ENCODE measurements at places on chromosomes 7 and 10.
A peak's percentile ranks its signal among the peaks of the same experiment; 100 is the strongest.

DNA sequence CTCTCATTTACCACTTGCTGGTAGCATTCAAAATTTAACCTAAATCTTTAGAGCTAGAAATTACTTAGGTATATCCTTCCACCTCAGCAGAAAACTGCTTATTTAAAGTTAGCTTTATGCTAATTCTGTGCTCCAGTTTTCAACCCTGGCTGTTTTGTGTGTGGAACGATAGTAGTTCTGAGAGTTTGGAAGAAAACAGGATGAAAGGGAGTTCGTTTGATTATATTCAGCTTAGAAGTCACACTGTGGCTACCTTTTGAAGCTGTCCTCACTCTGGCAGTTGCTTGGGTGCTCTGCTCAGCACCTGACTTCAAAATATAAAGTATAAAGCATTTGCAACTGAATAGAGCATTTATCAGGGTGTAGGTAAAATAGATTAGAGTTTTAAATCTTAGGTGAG lies 2.6 kb upstream of the ASCC1 start:
- DNase-seq, result no peak

DNA sequence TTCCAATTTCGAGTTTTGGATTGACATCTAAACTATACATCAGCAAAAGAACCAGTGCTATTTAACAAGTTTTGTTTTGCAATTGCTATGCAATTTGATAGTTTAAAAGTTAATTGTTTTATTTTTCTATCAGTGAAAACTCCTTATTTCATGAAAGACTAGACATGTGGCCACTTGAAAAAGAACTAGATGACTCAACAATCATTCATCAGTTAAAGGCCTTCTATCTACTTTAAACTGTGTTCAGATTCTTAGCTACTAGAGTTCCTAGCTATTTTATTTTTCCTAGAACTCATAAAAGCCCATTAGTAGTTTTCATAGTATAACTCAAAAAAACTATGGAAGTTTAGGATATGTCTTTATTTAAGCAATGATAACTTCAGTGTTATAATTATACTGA lies 104.6 kb upstream of the LSM8 start:
- no peak for DNase-seq

DNA sequence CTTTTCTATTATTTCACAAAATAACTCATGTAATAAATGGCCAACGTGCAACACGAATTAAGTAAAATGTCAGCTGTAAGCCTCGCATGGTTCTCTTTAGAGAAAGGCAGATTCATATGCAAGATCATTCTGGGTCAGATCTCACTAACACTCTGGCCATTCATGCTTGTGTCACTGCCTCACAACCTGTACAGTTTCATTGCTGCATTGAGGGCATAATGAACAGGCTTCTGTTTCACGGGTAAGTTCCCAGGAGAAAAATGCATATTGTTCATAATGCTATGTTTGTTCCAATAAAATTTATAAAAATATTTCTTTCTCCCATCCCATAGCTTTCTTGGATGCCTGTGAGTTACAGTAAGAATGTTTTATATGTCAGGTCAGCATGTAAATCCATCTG lies 734.0 kb upstream of the ANKRD30A start:
- no peak for DNase-seq

DNA sequence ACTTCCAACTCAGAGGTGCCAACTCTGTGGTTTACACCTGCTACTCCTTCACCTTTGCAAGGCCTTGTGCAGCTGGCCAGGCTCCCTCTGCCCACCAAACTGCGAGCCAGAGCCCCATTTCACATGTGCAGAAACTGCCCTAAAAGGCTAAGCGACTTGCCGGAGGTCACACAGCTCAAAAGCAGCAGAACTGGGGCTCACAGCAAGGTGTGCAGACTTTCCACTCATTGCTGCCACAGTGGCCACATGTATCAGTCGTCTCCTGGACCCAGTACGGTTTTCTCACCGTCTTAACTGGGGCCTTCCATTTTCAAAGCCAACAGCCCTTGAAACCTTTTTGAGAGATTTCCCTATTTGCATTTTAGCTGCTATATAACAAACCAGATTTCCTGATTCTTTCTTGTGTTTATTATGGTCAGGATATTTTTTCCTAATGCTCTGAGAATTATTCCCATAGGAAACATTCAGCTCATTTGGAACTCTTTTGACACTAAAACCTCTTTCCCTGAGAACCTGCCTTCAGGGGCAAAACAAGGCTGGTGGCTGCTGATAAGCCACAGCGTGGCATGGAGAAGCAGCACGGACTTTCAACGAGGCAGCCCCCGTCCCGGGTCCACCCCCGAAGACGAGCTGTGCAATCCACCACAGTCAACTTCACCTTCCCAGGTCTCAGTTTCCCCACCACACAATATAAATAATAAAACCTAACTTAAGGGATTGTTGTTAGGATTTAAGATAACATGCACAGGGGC lies 29.9 kb downstream of the SORBS1 start:
- no peak for DNase-seq

- DNase-seq, result no peak
These were observed 42.7 kb downstream of the LAMB1 start for GRCh38 chr7:107960272-107960671.

DNA sequence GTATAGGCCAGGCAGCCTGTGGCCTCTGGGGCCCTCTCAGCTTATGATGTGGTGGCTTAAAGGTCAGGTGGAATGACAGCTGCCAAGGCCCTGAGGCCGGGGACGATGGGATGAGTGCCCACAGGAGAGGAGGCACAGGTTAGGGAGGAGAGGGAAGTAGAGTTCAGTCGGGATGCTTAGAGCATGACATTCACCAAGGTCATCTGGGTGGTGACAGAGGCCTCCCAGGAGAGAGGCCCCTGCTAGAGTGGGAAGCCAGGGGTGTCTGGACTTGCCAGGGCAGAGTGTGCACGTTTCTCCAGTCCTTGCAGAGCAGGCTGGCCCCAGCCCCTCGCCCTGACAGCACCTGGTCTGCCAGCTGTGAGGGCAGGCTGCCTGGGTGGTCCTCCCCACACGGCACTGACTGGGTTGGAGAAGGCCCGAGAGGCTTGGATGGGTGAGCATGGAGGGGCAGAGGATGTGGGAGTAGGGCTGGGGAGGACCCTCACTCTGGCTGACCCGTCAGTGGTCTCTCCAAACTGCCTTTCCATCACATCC lies 1.5 kb downstream of the CALHM1 start:
- no peak for DNase-seq

DNA sequence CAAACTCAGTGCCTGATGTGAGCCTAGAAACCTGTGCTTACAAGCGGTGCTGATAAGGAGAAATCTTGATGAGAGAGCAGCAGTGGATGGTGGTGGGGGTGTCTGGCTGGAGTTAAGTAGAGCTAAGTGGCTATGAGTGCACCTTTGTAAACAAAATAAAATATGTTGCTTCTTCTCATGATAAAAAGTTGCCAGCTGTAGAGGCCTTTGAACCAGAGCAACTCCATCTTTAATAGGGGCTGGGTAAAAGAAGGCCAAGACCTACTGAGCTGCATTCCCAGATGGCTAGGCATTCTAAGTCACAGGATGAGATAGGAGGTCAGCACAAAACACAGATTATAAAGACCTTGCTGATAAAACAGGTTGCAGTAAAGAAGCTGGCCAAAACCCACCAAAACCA lies 107.6 kb upstream of the FAM3C start:
- DNase-seq, result no peak

- DNase-seq, result no peak
These were observed 7.8 kb downstream of the UBE2D4 start for GRCh38 chr7:43933902-43934560.

- no peak for DNase-seq
These were observed 339.1 kb downstream of the HGF start for GRCh38 chr7:81430761-81431160.

DNA sequence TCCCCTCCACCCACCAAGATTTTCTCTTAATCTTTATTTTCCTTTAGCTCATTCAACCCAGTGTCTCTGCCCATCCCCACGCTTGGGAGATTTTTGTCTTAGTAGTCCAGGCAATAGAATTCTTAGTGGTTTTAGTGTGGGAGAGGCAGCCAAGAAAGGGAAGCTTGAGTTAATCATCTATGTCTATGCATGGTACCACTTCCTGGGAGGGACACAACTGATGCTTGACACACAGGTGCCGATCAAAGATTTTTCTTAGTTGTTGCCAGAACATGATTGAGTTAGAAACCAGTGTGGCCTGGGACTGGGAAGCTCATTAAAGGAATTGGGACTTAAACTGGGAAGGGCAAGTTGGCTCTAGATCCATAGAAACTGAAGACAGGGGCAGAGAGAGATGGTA lies 3.1 kb downstream of the STRA8 start:
- no peak for DNase-seq

DNA sequence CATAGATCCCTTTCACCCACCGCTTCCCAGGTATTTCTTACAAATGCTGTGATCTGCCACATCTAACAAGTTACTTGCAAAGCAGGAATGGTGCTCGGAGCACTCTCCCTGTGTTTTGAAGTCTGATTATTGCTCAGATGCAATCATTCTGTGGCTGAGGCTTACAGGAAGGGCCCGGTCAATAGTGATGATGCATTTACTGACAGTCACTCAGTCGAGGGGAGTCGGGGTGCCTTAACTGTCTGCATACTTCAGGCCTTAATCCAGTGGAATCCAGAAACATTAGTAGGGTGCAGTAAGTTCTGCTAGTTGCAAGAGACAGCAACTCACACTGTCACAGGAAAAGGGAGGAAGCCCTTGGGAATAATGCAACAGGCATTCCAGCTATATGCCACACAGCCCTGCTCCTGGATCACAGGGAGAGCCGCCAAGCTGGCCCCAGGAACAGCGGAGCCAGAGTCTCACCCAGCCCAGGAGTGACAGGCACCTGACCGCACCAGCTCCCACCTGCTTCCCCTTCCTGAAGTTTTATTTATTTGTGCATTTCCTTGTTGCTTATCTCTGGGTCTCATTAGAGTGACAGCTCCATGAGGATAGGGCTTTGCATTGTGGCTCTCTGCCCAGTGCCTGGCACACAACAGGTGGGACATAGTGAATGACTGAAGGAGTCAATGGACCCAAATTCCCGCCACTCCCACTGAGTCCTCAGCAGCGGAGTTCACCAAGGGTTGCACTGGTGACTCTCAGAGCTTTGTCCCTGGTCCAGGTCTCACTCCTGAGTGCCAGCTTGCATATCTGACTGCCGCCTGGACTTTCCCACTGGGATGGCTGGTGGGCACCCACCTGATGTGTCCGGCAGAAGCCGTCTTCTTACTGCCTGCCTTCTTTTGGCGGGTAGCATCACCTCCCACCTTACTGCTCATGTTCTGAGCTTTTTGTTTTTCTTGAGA lies 212.5 kb upstream of the SH2B2 start:
- DNase-seq, result no peak

DNA sequence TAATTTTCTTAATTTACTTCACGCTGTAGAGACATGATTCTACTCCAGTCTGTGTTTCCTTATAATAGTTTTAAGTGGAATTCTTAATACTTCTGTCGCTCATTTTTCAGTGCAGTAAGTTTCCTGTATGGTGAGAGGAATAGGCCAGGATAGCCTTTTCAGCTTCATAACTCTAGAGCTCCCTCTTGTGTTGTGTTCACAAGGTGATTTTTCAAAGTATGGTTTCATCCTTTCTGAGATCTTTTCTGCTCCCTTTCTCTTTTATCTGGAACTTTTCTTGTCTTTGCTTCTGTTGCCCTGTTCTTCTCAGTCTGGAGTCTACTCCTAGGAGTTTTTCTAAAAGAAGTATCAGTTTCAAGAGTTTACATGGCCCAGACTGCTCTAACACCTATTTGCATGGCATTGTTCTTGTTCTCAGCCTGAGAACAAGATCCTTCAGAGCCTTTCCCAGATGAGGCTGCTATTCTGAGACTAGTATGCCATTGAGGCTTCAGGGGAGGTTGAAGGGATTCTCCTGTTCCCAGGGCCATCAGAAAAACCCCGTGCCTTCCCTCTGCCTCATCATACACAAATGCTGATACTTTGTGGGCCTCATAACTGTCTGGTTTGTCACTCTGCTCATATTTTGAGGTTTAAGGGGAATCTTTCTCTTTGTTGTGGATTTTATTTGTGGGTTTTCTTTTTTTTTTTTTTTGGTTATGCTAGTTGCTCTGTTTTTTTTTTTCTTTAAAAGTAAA lies 21.8 kb downstream of the NET1 start:
- peak; percentile 41 for DNase-seq

DNA sequence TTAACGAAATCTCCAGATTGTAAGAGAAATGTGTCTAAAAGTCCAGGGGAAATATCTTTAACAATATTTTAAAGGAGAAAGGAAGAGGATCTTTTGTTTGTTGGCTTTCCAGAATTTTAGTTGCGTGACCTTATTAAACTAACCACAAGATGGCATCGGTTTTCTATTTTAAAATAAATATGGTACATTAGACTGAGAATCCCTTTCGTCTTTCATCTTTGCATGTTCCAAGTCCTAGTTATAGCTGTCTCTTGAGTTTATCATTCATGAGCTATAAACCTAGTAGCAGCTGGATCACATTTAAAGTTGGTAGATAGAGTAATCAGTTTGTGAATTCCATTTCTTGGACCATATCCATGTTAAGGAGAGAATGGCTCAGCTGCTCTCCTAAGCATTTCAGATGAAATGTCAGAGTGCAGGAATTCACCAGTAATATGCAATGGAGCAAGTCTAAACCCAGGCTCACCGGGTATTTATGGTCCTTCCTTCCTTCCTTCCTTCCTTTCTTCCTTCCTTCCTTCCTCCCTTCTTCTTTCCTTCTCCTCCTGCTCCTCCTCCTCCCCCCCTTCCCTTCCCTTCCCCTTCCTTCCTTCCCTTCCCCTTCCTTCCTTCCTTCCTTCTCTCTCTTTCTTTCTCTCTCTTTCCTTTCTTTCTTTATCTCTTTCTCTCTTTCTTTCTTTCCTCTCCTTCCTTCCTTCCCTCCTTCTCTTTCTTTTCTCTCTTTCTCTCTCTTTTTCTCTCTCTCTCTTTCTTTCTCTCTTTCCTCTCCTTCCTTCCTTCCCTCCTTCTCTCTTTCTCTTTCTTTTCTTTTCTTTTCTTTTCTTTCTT lies 57.8 kb upstream of the RAB18 start:
- peak; percentile 27 for DNase-seq

GRCh38 chr7:69889976-69890351 lies 291.7 kb downstream of the AUTS2 start:
- DNase-seq, result no peak

GRCh38 chr7:151735186-151735850 lies 141.6 kb downstream of the PRKAG2 start:
- DNase-seq, result no peak

DNA sequence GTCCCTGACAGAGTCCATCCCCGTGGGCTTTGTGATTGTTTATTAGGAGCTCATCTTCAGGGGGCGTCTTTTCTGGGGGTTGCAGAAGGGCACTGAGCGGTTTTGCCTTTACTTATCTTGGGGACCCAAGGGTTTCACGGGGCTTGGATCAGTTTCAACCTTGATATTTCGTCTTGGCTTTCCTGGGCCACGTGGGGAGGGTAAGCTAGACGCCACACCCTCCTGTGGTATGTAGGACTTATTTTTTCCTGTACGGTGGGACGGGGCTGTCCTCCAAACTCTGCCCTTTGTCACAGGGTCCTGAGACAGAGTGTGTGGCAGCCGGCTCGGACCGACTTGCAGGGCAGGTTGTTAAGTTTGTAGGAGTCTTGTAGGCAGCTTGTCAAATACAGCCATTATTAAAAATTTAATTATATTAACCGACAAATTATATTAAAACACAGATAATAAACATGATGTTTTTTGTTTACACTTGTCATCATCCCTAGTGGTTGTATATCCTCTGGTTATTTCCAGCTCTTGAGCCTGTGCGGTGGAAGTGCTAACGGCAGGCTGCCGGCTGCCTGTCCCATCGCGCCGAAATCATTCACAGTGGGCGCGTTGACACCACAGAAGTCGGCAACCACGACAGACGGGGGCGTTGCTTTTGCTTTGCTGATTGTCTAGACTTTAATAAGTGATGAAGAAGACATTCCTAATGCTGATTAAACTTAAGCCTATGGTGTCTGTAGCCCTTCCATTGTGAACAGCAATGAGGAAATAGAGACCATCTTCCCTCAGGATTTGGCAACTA lies 193.2 kb downstream of the DNAJB6 start:
- no peak for DNase-seq
